ENCODE measurements at places on chromosomes 2 and 18. TPM values are rescaled to one million over a fixed set of nuclear protein-coding genes. Genes with fewer than 3 reads are reported as not detected.

ERICH2 gene
- total RNA-seq, result 0.86 TPM

GPBAR1 gene
- 49.3 TPM for total RNA-seq

LYG2 gene
- total RNA-seq, result not detected

CKAP2L gene
- total RNA-seq, result 1.5 TPM

SMPD4 gene
- 42.1 TPM for total RNA-seq

FAP gene
- 1.8 TPM for total RNA-seq

GAD1 gene
- not detected for total RNA-seq

DNA sequence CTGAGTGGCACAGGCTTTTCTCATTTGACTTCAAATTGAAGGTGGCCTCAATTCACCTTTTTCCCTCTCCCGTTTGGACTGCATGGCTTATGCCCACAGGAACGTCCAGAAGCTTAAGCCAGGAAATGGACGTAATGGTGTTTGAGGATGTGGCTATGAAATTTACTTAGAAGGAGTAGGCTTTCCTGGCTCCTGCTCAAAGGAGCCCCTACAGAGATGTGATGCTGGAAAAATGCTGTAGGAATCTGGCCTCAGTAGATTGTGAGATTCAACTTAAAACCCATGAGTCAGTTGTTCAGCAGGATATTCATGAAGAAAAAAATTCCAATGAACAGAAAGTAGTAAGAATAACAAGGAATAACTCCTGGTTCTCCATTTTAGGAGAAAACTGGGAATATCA is 129.0 kb downstream of the ICOS start:
- no peak for DNase-seq

GRCh38 chr18:6261938-6262337 is 152.8 kb downstream of the L3MBTL4 start:
- no peak for DNase-seq

DNA sequence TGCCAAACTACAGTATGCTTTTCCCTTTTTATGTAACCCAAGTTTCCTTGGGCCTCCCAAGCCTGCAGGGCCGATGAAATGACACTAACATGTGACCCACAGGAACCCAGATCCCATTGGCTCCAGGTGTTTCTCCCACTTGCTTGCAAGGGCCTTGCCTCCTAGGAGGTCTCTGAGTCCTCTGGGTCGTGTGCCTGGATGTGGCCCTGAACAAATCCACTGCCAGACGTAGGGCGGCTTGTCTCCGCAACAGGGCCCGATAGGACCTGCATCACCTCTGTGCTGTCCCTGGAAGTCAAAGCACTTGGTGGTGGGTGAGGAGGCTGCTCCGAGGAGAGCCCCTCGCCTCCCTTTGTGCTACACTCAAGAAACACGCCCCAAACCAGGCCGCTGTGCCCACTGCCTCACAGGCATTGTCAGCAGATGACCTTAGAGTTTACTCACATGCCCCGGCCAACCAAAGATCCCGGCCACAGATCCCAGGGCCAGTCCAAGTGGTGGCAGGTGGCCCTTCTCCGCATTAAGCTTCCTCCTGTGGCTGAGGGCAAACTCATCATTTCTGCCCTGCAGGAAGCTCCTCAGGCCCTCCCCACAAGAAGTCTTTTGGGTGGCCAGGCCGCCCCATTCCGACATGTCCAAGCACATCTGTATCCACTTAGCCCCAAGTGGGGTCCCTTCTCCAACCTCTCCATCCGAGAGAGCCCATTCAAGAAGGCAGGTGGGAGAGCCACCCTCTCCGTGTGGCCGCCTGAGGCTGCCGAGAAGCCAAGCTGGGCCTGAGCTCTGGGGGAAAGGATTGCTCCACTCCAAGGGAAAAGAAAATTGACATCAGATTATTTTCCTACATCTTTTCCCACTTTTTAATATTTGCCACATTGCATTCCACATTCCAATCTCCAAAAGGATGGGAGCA is 76.7 kb downstream of the GFPT1 start:
- no peak for DNase-seq

DNA sequence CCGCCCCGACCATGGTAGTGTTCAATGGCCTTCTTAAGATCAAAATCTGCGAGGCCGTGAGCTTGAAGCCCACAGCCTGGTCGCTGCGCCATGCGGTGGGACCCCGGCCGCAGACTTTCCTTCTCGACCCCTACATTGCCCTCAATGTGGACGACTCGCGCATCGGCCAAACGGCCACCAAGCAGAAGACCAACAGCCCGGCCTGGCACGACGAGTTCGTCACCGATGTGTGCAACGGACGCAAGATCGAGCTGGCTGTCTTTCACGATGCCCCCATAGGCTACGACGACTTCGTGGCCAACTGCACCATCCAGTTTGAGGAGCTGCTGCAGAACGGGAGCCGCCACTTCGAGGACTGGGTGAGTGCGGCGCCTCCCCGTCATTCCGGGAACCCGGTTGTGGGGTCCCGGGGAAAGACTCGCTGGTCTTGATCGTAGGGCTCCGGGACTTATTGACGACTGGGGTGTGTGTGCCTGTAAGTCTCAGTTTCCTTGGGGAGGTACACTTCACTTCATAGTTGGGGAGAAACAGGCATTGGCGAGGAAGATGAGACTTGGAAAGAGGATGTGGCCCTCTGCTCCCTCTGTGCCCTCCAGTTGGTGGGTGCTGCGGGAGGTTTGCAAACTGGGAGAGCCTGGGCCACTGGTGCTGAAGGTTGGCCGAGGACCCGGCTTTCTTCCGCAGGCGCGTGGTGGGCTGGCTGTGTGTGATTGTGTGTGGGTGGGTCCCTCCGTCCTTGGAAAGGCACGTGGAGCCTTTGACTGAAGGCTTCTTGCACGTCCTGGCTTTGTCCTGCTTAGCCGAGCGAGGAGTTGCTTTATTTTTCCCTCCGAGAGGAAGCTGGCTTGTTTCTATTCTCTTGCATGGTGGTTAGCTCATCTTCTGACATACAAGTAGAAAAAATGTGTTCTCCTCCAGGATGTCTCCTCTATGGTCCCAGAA is 886 bp downstream of the PRKCE start:
- no peak for DNase-seq

DNA sequence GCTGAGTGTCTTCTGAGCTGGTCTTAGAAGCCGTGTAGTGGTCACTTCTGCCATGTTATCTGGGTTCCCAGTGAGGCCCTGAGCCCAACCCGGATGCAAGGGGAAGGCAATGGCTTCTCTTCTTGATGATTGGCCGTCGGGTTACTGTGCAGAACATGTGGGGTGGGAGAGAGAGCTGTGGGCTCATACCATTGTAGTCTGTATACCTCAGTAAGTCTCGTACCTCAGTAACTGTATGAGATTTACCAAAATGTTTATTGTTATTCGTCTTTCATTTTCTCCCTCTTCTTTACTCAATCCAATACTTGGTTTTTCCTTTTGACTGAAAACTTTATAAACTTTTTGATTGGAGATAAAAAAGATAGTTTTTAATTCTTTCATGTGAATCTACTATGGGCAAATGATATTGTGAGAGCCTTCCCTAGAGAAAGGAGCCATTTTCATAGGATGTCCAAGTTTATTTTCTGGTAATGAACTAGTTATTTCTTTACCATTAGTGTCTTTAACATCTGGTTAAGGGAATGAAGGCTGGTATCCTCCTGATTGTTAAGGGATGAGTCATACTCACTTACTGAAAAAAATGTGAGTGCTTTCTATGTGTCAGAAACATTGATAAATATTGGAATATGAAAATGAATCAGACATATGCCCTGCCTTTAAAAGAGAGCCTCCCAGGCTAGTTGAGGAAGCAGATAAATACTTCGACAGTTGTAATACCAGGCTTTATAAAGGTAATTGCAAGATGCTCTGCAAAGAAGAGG is 129.9 kb downstream of the PRPF40A start:
- DNase-seq, result no peak

DNA sequence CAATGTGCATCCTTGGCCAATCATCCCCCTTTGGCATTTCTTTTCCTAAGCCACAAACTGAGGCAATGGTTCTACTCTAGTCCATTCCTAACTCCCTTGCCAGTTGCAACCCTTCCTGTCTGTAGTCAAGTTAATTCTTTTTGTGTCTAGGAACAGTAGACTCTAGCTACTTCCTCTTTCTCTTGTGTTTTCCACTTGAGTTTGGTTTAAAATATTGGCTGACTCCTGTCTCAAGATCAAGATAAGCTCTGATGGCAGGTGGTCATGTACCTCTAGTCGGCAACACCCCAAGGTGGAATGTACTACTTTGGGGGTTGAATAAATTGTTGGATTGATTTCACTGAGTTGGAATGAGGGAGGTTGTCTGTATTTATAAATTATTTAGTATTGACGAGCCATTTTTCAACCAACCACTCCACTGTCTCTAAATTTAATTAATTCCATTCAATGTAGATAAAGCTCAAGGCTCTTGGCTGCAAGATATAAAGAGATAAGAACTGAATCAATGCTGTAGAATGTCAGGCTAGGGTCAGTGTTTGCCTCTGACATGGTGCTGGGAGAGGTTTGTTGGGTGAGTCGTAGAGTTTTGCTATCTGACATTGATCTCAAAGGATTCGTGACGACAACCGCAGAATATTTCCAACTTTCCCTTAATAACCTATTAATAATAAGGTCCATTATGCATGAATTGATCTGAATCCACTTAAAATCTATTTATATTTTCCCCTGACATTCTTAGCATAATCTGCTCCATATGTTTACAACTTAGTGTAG is 188.7 kb upstream of the APCDD1 start:
- DNase-seq, result peak; percentile 74

- DNase-seq, result no peak
Observed at GRCh38 chr2:138841459-138841858, 61.3 kb upstream of the NXPH2 start.

DNA sequence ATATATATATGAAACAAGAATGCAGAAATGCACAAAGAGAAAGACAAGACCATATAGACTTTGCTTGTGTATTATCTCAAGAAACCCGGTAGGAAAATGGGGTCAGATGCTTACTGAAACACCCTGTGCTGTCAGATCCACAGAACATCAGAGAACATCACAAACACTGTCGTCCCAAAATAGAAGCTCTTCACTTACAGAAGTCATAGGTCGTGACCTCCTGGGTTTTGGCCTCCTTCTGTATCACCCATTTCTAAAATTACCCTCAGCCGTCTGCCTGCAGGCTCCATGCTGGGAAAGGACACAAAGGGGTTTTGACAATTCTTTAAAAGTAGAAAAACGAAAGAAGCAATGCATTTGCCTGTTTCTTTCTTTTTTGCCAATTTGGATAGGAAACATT is 137.9 kb downstream of the PAX3 start:
- no peak for DNase-seq

DNA sequence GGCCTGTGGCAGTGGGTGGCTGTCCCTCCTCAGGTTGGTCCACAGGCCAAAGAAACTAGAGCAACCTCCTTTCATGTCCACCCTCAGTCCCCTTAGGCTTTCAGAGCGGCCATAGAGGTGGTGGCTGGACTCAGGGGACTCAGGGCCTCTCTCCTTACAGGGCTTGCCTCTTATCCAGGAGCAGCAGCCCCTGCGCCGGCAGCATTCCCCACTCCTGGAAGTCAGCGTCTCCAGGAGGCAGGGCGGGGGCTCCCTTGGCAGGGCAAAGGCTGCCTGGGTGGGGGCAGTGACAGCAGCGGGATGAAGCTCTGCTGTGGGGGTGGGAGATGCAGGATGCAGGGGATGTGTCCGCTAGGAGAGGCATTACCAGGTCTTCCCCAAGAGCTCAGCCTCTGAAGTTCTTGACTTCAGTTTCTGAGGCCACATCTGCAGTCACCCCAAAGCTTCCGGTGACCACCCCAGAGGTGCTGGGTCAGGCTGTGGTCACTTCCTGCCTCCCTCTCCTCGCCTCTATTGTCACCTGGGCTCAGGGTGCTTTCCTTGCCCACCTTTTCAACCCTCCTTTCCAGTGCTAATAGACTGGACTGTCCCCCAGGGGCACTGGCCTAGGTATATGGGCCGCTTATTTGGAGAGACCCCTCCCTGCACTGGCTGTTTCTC is 8.6 kb upstream of the GPR55 start:
- no peak for DNase-seq

- no peak for DNase-seq
Observed at GRCh38 chr18:12159446-12159845, 65.8 kb downstream of the ANKRD62 start.

DNA sequence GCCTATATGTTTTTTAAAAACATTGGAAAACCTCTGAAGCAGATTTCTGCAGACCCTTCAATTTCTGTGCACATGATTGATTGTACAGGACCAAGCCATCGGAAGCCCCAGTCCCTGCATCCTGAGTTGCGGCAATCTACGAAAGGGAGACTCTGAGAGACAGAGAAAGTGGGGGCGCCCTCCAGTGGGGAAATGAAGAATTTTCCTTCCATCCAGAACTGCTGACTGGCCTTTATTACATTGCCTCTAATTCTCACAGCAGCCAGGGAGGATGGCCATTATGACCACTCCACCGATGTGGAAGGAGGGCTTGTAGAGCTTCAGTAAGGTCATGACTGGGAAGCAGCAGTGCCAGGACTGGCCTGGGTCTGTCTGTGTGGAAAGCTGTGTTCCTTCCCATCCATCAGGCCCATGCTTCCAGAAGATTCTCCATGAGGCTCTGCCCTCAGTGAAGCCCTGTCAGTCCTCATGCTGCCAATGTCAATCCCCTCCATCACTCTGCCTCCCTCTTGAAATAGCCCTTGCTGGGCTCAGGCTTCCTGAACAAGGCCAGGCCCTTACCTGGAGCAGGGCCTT is 20.0 kb upstream of the RESP18 start:
- peak; percentile 60 for DNase-seq

- no peak for DNase-seq
Observed at GRCh38 chr2:42545841-42546390, 22.5 kb upstream of the MTA3 start.

DNA sequence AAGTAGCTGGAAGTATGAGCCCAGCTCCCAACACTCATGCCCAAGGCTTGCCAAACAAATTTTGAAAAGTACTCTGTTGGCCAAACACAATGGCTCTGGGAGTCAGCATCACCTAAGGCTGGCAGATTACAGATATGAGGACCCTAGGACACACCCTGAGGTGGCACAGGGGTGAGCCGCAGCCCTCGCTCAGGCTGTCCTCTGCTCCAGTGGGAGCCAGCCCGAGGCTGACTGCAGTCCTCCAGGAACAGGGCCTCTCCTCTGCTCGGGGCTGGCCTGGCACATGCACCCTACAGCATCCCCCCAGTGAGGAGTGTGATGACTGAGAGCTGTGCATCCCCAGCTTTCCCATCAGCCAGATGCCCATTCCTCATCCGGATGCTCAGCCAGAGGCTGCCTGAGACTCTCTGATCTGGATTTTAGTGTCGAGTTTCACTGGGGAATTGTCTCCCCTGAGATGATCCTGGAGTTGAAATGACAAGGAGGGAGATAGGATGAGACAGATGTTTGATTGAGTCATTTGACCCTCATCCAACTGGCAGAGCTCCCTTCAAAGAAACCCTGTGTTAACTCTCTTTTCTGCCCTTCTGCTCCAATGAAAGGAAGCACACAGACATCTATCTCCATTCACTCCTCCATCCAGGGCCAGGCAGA is 269.3 kb upstream of the NCKAP5 start:
- DNase-seq, result no peak

DNA sequence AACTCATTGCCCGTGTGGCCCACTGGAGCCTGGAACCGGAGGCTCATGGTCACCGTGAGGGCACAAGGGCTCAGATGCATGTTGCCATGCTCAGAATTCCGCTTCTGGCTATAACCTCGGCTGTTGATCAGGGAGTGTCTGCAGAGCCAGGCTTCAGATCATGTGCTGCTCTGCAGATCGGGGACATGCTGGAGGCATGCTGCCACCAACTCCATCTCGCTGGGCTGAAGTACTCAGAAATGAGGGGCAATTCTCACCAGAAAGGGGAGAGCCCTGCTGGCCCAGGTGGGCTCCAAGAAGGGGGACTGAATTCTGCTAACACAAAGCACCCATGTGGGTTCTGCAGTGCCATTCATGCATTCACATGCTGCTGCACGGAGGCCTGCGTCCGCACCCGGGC is 269.2 kb upstream of the PXDN start:
- no peak for DNase-seq

GRCh38 chr2:111039628-111040383 is 80.9 kb upstream of the BCL2L11 start:
- no peak for DNase-seq
